ENCODE measurements at places on chromosomes 3 and 15.

- DNase-seq, result no peak
Measured at GRCh38 chr3:135756106-135756668, 209.3 kb upstream of the PPP2R3A start.

DNA sequence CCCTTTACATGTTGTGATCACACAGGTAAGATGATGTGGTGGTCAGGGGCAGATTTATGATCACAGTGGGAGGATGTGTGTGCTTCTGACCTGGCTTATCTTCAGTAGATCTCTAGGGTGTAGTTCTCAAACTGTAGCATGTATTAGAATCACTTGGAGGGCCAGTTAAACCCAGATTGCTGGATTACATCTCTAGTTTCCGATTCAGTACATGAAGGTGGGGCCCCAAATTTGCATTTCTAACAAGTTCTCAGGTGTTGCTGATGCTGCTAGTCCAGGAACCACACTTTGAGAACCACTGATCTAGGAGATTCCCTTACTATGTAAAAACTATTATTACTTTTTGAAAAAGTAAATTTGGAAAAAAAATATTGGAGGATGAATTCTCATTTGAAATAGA, 199.3 kb upstream of the GOLIM4 start:
- DNase-seq, result no peak

- no peak for DNase-seq
Measured at GRCh38 chr3:65961733-65962132, 77.0 kb downstream of the MAGI1 start.

DNA sequence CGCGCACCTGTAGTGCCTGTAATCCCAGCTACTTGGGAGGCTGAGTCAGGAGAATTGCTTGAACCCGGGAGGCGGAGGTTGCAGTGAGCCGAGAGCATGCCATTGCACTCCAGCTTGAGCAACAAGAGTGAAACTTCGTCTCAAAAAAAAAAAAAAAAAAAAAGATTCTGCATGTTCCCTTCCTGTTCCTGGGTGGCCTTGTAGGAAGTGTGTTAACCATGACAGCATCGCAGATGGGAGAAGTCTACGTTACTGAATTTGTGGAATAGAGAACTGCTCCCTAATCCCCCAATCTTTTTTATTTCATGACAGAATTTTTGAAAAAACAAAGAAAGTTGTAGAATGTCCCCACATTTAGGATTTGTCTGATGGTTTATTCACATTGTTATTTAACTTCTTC, 45.4 kb downstream of the FOXL2 start:
- DNase-seq, result no peak

DNA sequence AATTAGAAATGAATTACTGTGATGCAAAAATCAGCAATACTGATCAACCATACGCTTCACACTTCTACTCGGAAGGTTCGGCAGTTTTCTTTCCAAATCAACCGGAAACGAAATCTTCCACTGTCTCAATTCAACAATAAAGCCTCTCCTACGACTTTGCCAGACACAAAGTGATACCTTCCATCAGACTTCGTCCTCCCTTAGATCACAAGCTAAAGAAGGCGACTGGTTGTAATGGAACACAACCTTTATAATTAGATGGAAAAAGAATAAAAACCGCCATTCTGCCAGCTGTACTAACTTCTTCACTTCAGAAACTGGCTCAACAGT, 618 bp downstream of the PARL start:
- DNase-seq, result no peak

- no peak for DNase-seq
Measured at GRCh38 chr3:184196536-184196935, 10.5 kb downstream of the ABCF3 start.

DNA sequence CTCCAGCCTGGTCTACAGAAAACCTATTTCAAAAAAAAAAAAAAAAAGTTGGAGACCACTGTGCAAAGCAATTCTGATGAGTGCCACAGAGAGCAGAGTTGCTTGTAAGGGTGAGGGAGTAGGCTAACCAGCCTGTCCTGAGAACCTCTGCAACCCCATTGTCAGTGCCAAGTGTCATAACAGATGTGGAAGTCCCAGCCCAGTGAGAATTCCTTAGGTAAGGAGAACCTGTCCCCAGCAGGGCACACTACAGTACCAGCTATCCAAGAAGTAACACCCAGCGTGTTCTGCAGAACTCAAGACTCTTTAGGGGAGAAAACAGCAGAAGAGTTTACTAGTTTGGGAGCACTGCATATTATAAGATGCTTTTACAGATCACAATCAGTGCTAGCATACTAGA, 156.3 kb downstream of the LIPC start:
- DNase-seq, result no peak

GRCh38 chr3:174365796-174366195, 493.3 kb upstream of the NAALADL2 start:
- DNase-seq, result no peak

GRCh38 chr15:29044503-29044901, 158.7 kb downstream of the APBA2 start:
- DNase-seq, result no peak

DNA sequence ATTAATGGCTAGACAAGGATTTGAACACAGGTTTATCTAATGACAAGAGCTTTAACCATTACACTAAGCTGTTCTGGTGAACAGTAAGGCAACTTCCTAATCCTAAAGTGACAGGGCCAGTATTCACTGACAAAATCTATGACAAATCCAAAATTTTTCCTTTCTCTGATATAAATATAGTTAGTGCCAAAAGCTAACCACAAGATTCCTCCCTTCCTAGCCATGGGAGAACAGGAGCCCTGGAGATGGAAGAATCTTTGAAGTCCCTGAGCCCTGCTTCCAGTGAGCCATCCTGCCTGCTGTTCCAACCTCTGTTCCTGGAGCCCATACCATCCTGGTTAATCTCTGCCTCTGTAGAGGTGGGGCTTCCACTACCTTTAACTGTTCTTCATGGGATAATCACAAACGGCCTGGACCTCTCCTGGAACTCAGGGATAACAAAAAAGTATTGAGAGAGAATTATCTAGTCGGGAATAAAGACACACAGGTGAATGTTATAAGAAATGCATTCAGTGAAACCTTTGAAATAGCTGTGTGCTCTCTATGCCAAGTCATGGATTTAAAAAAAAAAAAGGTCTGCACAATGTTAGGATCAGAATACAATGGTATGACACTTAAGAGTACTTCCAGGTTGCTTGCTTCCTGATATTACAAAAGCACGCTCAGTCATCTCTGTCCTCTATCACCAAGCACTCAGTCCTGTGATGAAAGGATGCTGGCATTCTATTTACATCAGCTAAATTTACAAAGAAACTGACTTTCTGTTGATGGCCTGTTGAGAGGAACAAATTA, 235.8 kb downstream of the SUCLG2 start:
- no peak for DNase-seq

DNA sequence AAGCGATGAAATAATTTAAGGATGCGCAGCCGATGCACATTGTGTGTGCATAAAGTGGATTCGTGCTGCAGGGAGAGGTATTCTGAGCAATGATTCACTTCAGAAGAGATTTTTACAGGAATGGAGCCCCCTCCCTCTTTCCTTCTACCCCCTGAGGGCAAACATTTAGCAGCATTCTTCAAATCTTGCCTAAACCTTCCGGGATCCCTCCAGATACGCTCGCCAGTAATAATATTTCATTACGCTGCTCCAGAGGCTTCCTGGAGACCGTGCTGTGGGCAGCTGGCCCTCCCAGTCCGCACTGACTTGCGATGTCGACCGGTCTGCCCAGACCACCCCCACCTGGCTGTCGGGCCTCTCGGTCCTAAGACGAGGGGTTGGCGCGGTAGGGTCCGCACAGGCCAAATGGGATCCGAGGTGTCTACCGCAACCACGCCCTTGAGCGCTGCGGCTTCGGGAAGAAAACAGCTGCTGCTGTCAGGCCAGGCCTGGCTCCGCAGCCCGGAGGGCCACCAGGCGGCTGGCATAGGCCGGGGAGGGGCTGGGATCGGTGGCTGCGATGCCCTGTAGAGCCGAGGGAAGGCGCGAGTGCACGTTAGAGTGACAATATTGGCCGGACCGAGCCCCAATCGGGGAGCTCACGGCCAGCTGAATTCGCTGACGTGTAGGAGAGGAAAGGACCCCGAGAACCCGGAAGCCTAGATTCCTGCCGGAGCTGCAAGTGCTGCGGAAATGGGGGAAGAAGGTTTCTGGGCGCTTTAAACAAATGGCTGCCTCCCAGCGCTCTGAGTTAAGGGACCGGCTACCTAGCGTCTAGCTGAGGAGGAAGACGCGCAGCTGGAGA, 14.3 kb downstream of the ZIC4 start:
- no peak for DNase-seq

GRCh38 chr3:123610331-123610730, 25.5 kb upstream of the HACD2 start:
- no peak for DNase-seq

- DNase-seq, result peak; percentile 81
Measured at GRCh38 chr3:43389388-43390254, 103.3 kb downstream of the SNRK start.

DNA sequence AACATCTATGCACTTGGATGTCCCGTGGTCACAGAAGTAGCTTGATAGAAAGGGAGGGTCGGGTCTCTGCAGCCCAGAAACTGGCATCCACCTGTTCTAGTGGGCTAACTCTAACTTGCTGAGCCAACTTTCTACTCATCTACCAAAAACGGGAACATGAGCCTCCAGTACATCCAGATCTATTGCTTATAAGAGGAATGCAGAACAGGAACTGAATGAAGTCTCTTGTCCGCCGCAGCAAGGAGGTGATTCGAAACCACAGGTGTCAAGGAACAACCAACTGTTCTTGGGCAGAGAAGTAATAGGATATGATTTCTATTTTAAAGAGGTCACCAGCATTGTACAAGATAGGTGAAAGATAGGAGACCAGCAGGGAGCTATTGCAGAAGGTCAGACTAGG, 17.9 kb downstream of the TERC start:
- peak; percentile 11 for DNase-seq

DNA sequence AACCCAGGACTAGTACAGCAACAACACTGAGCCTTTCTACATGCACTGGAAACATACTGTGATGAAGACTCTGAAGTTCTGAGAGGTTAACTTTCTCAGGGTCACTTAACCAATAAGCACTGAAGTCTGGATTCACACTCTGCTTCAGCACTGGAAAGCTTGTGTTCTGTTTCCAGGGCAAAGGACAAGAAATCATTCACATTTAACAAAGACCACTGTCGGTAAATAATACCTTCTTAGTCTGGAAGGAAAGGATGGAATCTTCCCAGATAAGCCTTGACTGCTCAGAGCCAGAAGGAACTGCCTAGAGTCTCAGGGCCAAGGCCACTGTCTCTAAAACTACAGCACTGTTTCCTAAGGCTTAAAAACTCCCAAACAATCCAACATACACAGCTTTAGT, 4.3 kb upstream of the GLYCTK start:
- DNase-seq, result no peak

GRCh38 chr3:127172781-127173515, 20.0 kb upstream of the PRR23E start:
- no peak for DNase-seq

GRCh38 chr3:29183346-29184087, 97.4 kb upstream of the RBMS3 start:
- DNase-seq, result no peak

DNA sequence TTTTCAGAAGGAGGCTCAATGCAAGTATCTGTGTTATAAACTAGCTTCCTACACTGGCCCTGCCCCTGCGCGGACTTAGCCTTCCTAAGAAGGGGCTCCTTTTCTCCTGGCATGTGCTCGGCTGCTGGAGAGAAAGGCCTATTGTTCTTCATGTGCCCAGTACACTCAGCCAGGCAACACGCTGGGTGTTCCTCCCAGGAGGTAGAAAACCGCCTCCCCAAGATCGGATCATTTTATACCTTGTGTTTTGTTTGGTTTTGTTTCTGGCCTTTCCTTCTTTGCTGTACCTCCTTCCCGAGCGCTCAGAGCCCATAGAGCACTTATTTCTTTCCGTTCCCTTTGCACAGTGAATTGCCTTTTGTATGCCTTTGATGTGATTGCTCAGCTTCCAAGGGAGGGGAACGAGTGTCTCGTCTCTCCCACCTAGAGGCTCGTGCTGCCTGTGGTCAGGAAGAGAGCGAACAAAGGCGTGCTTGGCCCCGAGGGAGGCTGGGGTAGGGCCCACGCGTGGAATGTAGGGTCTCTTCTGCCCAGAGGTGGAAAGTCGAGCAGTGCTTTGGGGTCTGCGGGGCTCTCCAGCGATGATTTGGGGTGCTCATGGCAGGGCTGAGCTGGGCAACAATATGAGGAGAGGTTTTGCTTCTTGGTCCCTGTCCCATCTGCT, 30.0 kb downstream of the CCNL1 start:
- DNase-seq, result no peak

DNA sequence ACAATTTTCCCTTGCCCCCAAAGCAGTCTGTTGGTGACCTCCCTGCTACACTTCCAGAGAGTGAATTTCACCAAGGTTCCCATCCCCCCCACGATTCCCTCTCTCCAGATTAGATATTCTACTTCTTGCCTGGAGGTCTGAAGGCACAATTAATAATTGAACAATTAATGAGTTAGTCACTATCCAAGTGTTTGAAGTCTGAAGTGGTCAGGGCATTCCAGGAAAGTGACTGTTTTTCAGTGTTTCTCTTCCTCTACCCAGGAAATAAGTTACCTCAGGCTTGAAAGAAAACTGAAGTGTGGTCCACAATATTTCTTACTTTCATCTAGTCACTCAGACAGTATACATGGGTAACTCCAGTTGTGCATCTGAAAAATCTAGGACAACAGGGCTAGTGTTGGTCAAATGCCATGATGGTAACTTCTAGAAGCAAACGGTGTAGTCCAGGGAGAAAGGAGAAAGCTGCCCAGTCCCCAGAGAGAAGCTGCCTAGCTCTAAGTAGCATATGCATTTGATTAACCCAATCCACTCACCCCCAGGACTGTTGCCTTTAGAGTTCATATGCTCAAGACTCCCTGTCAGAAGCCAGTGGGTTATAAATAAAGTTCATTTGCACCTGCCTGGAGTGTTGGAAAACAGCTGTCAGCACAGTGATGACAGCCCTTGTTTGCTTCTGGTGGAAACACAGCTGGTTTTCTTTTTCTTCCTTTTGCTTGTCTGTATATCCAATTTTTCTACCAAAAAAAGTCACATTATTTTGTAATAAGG, 2.3 kb upstream of the TM4SF4 start:
- no peak for DNase-seq

- DNase-seq, result peak; percentile 80
Measured at GRCh38 chr15:56272454-56272853, 28.8 kb upstream of the RFX7 start.

- no peak for DNase-seq
Measured at GRCh38 chr3:99126316-99126715, 224.8 kb upstream of the DCBLD2 start.

- DNase-seq, result no peak
Measured at GRCh38 chr3:81931265-81932251, 170.1 kb upstream of the GBE1 start.

DNA sequence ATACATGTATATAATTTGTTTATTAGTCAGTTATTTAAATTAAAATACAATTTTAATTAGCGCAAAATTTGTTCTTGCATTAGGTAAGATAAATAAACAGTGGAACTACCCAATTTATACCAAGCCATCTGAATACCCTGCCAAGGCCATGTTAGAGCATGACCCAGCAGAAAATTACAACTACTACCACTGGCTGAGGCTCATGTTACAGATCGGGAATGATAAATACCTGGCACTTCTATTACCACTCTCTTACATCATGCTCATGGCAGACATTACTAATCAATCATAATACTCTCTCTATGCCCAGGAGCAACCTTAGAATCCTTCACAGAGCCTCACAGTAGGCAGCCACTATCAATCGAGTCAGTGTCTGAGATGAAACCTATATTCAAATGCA, 21.2 kb upstream of the LMOD3 start:
- DNase-seq, result peak; percentile 94
